ENCODE measurements at places on chromosomes 13 and 19. TPM values are rescaled to one million over a fixed set of nuclear protein-coding genes. Genes with fewer than 3 reads are reported as not detected.

The MRPL54 gene
- 29.4 TPM for total RNA-seq

The RXFP2 gene
- not detected for total RNA-seq

The VSTM2B gene
- total RNA-seq, result not detected

DNA sequence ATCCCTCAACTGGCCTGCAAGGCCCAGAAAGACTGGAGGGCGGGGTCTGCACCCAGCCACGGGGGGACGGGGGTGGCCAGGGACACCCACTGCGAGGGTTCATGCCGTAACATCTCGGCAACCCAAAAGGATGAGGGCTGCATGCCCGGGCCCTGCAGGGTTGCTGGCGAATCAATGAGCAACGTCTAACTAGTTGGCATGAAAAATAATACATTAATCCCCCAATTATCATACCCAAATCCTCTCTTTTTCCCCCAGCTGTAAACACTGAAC, 232.2 kb downstream of the TUBA3C start:
- no peak for DNase-seq

DNA sequence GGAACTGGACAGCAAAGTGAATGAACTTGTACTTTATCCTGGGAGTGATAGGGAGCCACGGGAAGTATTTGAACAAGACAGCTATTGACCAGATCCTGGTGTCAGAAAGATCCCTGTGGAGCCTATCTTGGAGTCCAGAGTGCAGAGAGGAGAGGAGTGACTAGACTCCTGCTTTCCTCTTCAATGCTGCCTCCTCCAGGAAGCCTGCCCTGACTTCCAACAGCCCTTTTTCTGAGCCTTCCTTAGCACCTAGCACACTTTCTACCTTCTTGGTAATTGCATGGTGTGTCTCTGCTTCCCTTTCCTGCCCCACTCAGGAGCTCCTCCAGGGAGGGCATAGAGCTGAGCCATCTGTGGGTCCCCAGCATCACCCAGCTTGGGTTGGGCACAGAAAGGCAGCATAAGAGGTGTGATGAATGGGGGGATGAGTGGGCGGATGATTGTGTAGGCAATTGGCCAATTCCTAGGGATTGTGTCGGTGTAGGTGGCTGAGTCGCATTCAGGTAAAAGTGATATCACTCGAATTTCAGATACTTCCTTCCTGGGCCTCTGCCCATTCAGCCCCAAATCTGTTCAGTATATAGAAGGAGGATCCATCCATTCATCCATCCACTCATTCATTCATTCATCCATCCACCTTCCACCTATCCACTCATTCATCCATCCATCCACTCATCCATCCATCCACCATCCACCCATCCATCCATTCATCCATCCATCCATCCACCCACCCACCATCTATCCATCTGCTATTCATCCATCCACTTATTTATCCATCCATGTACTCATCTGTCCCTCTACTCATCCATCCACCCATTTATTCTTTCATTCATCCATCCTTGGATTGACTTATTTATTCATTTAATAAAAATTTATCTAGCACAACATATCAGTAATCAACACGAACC, 26.9 kb downstream of the CYP4F22 start:
- no peak for DNase-seq

DNA sequence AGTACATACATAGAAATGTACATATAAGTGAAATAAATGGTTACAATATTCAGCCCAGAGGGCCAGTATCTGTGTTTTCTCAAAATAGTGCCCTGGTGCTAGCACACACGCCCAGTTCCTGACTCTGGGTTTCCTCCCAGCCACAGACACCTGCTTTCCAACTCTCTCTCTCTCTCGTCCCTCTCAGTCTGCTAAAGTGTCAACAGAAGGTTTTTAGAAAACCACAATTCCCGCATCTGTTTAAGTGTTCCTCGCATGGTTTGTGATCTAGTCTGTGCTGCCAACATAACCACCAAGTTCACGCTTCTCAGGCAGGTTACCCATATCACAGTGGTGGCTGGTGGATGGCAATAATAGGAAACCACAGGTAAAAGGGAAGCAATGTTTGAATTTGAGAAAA, 17.8 kb upstream of the UPF3A start:
- DNase-seq, result no peak

DNA sequence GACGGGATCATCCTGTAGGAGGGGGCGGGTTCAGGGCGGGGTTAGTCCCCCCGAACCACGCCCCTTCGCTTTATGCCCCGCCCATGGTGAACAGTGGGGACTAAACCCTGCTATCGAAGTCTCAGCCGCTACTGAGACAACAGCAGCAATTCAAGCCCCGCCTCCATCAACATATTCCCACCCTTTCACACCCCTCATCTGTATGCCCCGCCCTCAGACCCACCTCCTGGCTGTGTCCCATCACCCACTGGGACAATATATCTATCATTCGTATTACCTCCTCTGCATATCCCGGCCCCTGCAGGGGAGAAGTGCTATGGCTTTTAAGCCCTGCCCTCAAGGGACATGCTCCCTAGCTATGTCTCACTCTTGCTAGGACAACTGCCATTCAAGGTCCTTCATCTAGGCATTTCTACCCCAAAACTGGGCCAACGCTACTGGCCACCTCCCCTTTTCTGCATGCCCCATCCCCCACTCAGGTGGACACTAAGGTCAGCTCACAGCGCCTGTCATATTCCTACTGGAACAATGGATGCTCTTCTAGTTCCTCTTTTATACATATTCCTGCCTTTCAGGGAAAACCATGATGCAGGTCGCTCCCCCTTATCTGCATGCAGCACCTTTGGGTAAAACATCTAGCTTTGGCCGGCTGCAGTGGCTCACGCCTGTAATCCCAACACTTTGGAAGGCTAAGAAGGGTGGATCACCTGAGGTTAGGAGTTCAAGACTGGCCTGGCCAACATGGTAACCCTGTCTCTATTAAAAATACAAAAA, 11.9 kb downstream of the LRFN1 start:
- DNase-seq, result no peak

GRCh38 chr13:93729383-93729782, 502.8 kb downstream of the GPC6 start:
- DNase-seq, result no peak

- DNase-seq, result no peak
Measured at GRCh38 chr13:29922896-29923295, 72.5 kb upstream of the UBL3 start.

DNA sequence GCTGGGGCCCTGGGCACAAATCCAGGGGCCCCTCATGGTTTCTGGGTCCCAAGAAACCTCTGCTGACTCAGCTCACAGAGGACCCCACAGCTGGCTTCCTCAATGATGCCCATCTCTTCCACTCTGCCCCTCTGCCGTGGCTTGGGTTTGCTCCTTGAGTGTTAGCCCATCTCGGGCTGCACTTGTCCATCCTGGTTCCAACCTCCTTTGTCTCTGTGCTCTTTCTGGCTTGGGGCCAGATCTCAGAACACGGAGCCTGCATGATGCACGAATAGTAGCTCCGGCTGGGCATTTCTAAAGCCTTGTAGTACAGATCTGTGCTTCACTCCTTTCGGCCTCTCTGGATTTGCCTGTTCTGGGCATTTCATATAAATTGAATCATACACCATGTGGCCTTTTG, 53.8 kb downstream of the F2RL3 start:
- DNase-seq, result no peak

DNA sequence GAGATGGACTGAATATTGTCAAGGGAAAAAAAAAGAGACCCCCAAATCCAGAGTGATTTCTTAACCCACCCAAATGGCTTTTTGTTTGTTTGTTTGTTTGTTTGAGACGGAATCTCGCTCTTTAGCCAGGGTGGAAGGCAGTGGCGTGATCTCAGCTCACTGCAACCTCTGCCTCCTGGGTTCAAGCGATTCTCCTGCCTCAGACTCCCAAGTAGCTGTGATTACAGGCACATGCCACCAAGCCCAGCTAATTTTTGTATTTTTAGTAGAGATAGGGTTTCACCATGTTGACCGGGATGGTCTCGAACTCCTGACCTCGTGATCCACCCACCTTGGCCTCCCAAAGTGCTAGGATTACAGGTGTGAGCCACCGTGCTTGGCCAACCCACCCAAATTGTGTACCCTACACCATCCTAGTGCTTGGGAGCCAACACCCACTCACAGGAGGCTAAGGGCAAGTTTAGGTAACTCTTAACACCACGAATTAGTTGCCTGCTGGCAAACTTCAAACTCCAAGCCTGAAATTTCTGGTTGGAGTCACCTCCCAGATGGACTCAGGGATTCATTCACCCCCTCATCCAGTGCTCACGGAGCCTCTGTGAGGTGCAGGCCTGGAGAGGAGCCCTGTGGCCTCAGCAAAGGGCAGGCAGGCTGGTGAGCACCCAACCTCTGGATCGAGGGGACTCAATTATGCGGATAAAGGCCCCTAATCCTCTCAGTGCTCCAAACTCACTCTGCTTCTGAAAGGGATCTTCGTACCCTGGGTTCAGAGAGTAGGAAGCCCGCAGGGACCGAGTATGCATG, 37.6 kb downstream of the ACTN4 start:
- DNase-seq, result no peak

- DNase-seq, result no peak
Measured at GRCh38 chr13:50441130-50441529, 402.4 kb downstream of the DLEU7 start.

GRCh38 chr13:102761071-102761470, 12.5 kb downstream of the TEX30 start:
- no peak for DNase-seq

DNA sequence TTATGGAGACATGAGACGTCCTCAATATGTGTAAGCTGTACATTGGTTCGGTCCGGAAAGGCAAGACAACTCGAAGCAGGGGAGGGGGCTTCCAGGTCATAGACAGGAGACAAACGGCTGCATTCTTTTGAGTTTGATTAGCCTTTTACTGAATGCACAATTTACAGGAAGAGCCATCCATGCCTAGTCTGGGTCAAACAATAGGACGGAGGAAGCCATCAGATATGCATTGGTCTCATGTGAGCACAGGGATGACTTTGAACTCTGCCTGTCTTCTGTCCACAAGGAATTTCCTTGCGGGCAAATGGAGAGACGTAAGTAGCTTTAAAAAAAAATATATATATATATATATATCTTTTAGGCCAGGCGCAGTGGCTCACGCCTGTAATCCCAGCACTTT, 1.9 kb upstream of the CCNP start:
- no peak for DNase-seq

- no peak for DNase-seq
Measured at GRCh38 chr13:107873926-107874325, 341.4 kb downstream of the LIG4 start.

Data from SJCRH30 (cell line).